ENCODE measurements at places on chromosomes 3 and 15.

GRCh38 chr15:96324192-96324895 is 6.2 kb upstream of the NR2F2 start:
- DNase-seq = no peak

- DNase-seq = no peak
Observed at GRCh38 chr15:69606144-69606543, 153.5 kb downstream of the RPLP1 start.

- no peak for DNase-seq
Observed at GRCh38 chr3:195542316-195542697, 818 bp downstream of the PPP1R2 start.

DNA sequence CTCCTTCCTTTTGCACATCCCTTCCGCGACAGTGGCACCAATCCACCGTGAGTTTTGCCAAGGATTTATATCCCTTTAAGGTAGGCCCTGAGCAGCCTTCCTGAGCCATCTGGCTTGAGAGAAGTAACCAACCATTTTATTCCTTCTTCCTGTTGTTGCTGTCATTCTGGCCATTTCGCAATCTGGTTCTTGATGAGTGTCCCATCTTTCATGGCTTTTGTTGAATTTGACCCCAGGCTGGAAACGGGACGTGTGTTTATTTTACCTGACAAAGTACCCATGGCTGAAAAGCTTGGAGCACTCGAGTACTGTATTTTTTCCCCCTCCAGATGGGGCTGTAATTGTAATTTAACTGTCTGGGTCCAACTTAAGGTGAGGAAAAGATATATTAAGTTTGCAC is 173.4 kb downstream of the WNT5A start:
- DNase-seq = no peak

DNA sequence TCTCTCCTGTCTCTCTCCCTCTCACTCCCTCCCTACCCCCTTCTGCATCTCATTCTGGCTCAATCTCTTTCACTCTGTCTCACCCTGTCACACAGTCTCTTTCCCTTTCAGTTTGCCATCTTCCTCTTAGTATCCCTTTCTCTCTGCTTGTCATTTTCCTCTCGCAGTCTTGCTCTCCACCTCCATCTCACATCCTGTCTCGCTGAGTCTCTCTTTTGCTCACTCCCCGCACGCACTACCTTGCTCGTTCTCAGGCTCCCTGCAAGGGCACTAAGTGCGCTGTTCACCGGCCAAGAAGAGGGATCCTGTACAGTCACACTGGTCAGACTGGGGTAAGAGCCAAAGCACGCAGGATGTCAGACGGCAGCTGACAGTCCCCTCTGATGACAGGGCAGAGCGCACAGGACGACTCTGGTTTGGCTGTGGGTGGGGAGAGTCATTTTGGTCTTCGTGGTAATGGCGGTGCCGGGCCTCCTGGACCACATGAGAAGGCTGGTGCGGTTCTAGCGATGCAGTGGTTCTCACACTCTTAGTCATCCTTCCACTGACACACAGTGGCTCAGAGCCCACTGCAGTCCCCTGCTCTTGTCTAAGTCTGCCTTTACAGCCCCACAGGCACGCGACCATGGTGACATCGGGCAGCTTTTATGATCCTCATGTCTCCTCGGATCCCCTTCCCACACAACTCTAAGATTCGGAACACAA is 356.8 kb downstream of the FOXP1 start:
- no peak for DNase-seq

GRCh38 chr3:118110211-118110610 is 924.4 kb downstream of the IGSF11 start:
- DNase-seq = no peak

- DNase-seq = no peak
Observed at GRCh38 chr3:99878005-99878404, 60.3 kb downstream of the CMSS1 start.

DNA sequence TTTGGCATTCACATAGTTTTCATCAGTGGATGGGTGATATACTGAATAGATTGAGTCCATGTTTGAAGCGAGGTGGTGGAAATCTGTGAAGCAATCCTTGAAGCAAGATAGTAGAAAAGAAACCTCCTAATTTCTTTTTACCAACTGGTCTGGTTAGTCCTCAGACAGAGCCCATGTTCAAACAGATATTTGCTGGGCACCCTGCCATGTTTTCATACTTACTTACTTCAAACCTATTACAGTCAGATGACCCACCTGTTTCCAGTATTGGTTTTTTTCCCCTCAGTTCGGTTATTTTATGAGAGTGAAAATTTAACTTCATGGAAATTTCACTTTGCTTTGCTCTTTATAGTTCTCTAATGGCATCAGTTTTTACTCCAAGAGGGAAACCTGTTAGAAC is 23.7 kb downstream of the EXOSC7 start:
- no peak for DNase-seq

- no peak for DNase-seq
Observed at GRCh38 chr15:66254089-66254950, 770 bp upstream of the MEGF11 start.

- DNase-seq = no peak
Observed at GRCh38 chr3:2090095-2090911, 8.4 kb upstream of the CNTN4 start.

GRCh38 chr15:52566889-52567288 is 1.9 kb downstream of the ARPP19 start:
- no peak for DNase-seq

DNA sequence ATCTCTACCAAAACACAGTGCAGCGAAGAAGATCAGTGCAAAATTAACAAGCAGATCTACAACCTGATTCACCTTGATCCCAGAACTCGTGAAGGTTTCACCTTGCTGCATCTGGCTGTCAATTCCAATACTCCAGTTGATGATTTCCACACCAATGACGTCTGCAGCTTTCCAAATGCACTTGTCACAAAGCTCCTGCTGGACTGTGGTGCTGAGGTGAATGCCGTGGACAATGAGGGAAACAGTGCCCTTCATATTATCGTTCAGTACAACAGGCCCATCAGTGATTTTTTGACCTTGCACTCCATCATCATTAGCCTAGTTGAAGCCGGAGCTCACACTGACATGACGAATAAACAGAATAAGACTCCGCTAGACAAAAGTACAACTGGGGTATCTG is 13.2 kb downstream of the FEM1B start:
- DNase-seq = no peak

DNA sequence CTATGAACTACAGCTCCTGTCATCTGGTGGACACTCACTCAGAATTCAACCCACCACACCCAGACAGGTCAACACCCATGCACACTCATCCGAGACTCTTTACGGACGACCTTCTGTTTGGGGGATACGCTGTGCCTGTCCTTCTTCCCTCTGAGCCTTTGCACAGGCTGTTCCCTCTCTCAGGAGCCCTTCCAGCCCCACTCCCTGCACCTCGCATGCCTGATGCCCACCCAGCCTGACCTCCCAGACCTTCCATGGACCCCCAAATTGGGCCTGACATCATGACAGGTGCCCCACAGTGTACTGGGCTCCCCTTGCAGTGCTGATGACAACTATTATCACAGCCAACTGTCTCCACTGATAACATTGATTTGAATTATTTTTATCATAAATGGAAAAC is 135.8 kb downstream of the NSMCE3 start:
- no peak for DNase-seq

DNA sequence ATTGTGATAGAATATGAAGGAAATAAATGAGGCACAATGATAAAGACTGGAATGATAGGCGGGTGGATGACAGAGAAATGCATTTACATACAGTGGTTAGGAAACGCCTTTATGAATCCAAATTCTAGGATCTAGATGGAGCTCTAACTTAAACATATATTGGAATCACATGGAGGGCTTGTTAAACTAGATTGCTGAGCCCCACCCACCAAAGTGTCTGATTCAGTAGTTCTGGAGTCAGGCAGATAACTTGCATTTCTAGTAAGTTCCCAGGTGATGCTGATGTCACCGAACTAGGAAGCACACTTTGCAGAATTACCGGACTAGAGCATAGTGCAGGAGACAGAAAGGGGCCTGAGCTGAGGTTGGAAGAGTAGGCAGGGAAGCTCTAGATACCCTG is 837.2 kb downstream of the FHIT start:
- DNase-seq = no peak
